CD4-positive, alpha-beta memory T cell (primary cell): ENCODE measurements at places on chromosomes 3 and 15. TPM values are rescaled to one million over a fixed set of nuclear protein-coding genes. Genes with fewer than 3 reads are reported as not detected.

Gene PSMD2
- 154 TPM for total RNA-seq

Gene ST3GAL6
- total RNA-seq, result 0.50 TPM

Gene SLC51B
- not detected for total RNA-seq

Gene GPR149
- total RNA-seq, result not detected

Gene RBPMS2
- not detected for total RNA-seq

Gene SETMAR
- total RNA-seq, result 11.1 TPM

Gene IL5RA
- total RNA-seq, result 0.12 TPM

- DNase-seq, result peak; percentile 53
Observed at GRCh38 chr3:194671511-194671899, 486 bp downstream of the LSG1 start.

DNA sequence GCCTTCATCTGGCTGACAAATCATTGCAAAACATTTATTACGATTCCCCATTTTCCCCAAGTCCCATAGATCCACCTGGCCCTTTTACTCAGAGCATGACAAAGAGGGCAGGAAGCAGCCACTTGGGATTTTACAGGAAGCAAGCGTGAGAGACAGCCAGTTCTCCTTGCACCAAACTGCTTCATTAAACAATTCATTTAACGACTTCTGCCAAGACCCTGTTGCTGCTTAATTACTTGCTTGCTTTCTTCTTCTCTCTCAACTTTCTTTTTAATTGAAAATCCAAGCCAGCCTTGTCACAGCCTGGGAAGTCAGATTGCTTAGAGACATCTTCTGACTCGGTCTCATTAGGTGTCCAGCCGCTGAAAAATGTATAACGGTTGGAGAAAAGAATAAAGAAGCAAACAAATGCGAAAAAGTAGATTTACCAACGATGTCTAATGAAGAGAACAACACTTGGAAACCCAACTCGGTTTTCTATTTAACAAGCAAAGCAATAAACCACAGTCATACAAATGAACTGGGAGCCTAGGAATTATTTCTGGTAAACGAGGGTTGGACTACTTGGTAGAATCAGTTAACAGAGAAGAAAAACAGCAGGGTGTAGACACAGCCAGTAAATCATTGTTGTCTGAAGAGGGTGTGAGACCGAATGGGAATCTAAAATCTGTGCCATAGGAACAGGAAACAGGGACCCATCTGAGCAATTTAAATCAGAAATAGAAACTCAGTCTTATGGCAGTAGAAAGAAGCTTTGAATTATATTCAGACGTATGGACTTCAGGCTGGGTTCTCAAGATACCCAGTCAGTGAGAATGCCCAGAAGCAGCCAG lies 298.3 kb downstream of the LRRC3B start:
- DNase-seq, result no peak

DNA sequence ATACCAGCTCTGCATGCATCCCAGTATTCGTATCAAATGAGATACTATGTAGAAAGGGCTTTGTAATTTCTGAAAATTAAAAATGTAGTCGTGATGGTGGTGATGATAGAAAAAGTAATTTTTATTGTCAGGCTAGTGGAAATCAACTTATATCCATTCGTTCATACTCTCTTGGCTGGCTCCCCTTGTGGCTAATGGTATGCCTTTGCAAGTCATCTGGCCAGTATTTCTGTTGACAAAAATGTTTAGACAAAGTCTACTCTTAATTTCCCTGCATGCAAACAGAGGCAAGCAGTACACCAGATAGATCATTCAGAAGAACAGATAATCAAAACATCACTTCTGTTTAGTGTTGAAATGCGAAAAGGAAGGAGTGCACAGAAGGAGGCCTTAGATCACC lies 49.6 kb upstream of the DUT start:
- no peak for DNase-seq

- DNase-seq, result no peak
Observed at GRCh38 chr3:26100176-26100575, 310.3 kb downstream of the OXSM start.

DNA sequence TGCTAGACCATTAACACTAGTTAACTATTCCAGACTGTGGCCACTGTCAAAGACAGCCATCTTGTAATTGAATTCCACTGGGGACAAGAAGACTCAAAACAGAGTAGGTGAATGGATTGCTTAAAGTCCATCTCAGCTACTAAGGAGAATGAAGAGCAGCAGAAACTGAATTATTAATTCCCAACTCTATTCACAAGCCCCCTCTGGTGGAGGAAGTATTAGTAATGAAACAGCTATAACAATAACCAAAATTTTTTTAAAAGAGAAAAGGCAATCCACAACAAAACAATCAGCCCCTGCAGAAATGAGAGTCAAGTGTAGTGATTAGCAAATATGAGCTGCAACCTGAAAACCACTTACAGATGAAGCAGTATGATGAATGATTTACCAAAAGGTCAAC lies 302.8 kb downstream of the FHIT start:
- no peak for DNase-seq

- no peak for DNase-seq
Observed at GRCh38 chr15:49232236-49232806, 62.3 kb downstream of the GALK2 start.

- no peak for DNase-seq
Observed at GRCh38 chr3:26721047-26721446, 98.5 kb downstream of the LRRC3B start.
